ENCODE measurements at places on chromosomes 11 and 22.

DNA sequence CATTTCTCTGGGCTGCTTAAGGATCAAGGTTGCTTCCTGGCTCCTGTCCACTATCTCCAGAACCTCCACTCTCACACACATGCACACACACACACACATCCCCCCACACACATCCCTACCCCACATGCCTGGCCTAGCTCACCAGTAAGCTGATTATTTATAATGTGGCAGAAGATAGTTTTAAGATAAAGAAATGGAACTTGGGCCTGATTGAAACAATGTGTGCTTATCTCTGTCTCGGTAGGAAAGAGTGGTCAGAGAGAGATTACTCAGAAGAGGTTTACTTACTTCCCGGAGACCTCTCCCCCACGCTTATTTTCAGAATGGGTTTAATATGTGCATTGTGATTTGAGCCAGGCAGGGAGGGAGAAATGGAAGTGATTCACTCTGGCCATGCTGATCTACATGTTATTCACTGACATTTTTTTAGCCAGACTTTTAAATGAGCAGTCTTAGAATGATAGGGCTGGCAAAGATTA lies 422.4 kb downstream of the TENM4 start:
- no peaks in the 10 kb centered on the region for H3K36me3 ChIP-seq
- H3K27ac ChIP-seq = no peak overlapping the region
- no peaks in the 10 kb centered on the region for H3K4me1 ChIP-seq
- DNase-seq = no peak
- H3K4me3 ChIP-seq = no peak overlapping the region

DNA sequence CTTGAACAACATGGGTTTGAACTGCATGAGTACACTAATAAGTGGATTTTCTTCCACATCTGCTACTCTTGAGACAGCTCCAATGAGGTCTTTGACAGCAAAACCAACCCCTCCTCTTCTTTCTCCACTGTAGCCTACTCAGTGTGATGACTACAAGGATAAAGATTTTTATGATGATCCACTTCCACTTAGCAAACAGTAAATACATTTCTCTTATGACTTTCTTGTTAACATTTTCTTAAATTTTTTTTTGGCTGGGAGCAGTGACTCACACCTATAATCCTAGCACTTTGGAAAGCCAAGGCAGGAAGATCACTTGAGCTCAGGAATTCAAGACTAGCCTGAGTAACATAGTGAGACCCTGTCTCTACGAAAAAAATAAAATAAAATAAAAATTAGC lies 9.9 kb upstream of the EIF4G2 start:
- no peak for DNase-seq
- no peaks in the 10 kb centered on the region for H3K27me3 ChIP-seq
- H3K4me1 ChIP-seq = no peaks in the 10 kb centered on the region
- no peak overlapping the region for H3K27ac ChIP-seq
- H3K4me3 ChIP-seq = no peak overlapping the region

- no peak overlapping the region for H3K4me3 ChIP-seq
- no peak overlapping the region for H3K27ac ChIP-seq
- H3K27me3 ChIP-seq = no peaks in the 10 kb centered on the region
Observed at GRCh38 chr11:29328961-29329441, 687.8 kb downstream of the KCNA4 start.

- no peak overlapping the region for H3K4me3 ChIP-seq
- H3K36me3 ChIP-seq = peaks cover 18% of the 10 kb centered on the region
- no peak overlapping the region for H3K27ac ChIP-seq
- DNase-seq = no peak
- H3K4me1 ChIP-seq = no peaks in the 10 kb centered on the region
Observed at GRCh38 chr22:48742191-48742555, 1085.5 kb downstream of the BRD1 start.

- no peak overlapping the region for H3K4me3 ChIP-seq
- peaks cover 9% of the 10 kb centered on the region for H3K4me1 ChIP-seq
Observed at GRCh38 chr11:57622263-57622662, 24.8 kb downstream of the SERPING1 start.

DNA sequence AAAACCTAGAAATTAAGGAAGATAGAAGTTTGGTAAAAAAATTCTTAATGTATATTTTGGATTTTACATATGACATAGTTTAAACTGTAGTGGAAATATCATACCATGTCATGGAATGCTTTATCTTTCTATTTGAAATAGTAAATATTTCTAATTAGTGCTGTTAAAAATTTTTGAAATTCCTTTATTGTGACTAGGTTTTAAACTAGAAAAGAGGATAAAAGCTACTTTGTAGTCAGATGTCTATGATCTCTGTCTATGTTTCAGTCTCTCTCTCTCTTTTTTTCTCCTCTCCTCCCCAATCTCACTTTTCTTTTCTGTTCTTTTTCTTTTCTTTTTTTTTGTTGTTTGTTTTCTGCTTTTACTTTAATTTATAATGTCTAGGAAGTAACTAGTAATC lies 226.2 kb downstream of the TMEM135 start:
- no peaks in the 10 kb centered on the region for H3K36me3 ChIP-seq
- no peaks in the 10 kb centered on the region for H3K4me1 ChIP-seq
- no peak overlapping the region for H3K4me3 ChIP-seq
- H3K27me3 ChIP-seq = no peaks in the 10 kb centered on the region
- DNase-seq = no peak

DNA sequence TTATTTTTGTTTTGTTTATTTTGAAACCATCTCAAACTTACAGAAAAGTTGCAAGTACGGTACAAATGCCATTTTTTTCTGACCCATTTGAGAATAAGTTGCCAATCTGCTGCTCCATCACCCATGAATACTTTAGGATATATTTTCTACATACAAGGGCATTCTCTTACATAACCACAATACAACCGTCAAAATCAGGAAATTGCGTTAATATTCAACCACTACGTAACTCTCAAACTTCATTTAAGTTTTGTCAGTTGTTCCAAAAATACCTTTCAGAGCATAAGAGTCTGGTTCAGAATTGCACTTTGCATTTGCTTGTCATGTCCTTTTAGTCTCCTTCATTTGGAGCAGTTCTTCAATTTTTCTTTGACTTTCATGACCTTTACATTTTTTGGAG lies 194.3 kb upstream of the BDNF start:
- no peaks in the 10 kb centered on the region for H3K27me3 ChIP-seq
- no peak overlapping the region for H3K27ac ChIP-seq

GRCh38 chr11:102157219-102157618 lies 47.0 kb downstream of the YAP1 start:
- no peaks in the 10 kb centered on the region for H3K27me3 ChIP-seq
- peaks cover 30% of the 10 kb centered on the region for H3K36me3 ChIP-seq
- peaks cover 64% of the 10 kb centered on the region for H3K4me1 ChIP-seq
- peak overlapping the region; percentile 8 for H3K27ac ChIP-seq
- DNase-seq = peak; percentile 81
- no peak overlapping the region for H3K4me3 ChIP-seq

GRCh38 chr11:24844406-24844805 lies 347.6 kb downstream of the LUZP2 start:
- no peak overlapping the region for H3K27ac ChIP-seq
- no peaks in the 10 kb centered on the region for H3K36me3 ChIP-seq
- no peaks in the 10 kb centered on the region for H3K4me1 ChIP-seq
- H3K4me3 ChIP-seq = no peak overlapping the region
- no peak for DNase-seq
- no peaks in the 10 kb centered on the region for H3K27me3 ChIP-seq

- no peak for DNase-seq
- H3K27ac ChIP-seq = no peak overlapping the region
- no peak overlapping the region for H3K4me3 ChIP-seq
Observed at GRCh38 chr11:33237039-33237597, 20.1 kb upstream of the HIPK3 start.

GRCh38 chr22:21778705-21779363 lies 43.2 kb upstream of the YPEL1 start:
- no peak overlapping the region for H3K4me3 ChIP-seq
- no peak overlapping the region for H3K27ac ChIP-seq
- no peaks in the 10 kb centered on the region for H3K4me1 ChIP-seq
- DNase-seq = no peak
- H3K36me3 ChIP-seq = peaks cover 11% of the 10 kb centered on the region

DNA sequence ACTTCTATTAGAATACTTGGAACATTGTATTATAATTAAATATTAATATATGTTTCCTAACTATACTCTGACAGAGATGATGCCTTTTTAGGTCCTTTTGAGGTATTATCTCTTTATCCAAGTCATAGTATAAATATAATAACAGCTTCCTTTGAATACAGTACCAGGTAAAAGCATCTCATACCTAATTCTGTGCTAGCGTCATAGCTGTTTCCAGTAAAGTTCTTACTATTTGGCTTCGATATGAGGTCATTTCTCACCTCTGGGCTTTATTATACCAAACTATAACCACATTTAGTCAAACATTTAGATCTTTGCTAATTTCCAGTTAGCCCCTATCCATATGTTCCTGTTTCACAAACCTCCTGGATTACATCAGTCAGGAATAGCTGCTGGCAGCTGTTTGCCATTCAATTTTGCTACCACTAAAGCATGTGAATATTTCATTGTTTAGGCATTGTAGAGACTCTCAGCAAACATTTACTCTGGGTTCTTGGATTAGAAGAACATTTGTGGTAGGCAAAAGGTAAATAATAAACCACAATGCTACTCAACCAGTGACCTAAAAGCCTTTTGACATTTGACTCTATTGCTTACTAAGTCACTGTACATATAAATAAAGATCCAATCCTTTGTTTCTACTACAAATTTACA lies 255.1 kb downstream of the TTC28 start:
- no peaks in the 10 kb centered on the region for H3K36me3 ChIP-seq
- peaks cover 32% of the 10 kb centered on the region for H3K4me1 ChIP-seq
- H3K27ac ChIP-seq = no peak overlapping the region
- no peaks in the 10 kb centered on the region for H3K27me3 ChIP-seq

GRCh38 chr22:35995348-35995747 lies 33.3 kb downstream of the RBFOX2 start:
- H3K27me3 ChIP-seq = no peaks in the 10 kb centered on the region
- H3K27ac ChIP-seq = no peak overlapping the region
- H3K4me3 ChIP-seq = no peak overlapping the region
- no peak for DNase-seq

DNA sequence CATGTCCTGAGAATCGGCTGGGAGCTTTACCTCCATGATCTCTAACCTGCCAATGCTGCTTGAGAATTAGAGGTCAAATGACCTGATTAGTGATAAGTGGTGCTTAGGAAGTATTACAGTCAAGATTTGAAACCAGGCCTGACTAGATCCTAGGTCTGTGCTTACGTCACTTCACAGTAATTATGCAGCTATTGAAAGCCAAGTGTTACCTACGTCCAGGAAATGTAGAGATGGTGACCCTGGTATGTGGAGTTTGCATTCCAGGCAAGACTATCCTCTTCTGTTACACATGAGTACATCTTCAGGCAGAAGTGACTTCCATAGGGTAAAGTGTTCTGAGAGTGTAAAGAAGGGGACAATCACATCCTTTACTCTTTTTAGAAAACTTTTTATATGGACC lies 530.4 kb upstream of the TENM4 start:
- no peak overlapping the region for H3K4me3 ChIP-seq
- H3K4me1 ChIP-seq = no peaks in the 10 kb centered on the region
- H3K27ac ChIP-seq = no peak overlapping the region
- H3K36me3 ChIP-seq = no peaks in the 10 kb centered on the region
- DNase-seq = no peak

DNA sequence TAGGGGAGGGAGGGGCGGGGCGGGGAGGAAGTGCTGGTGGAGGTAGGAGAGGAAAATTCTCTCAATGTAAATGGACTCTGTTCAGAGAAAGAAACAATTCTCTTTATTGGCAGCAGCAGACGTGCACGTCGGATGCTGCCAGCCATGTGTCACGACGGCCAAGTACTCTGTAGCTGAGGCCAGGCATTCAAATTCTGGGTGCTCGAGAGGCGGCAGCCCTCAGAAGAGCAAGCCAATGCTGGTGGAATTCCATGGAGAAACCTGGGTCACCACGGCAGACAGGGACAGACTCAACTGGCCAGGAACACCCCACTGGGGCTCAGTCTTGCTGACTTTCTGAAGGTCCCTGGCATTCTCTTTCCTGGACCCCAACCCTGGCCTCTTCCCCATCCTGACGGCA lies 90.8 kb downstream of the ABTB2 start:
- no peak for DNase-seq
- peak overlapping the region; percentile 41 for H3K27ac ChIP-seq
- H3K27me3 ChIP-seq = no peaks in the 10 kb centered on the region
- peaks cover 93% of the 10 kb centered on the region for H3K4me1 ChIP-seq
- H3K36me3 ChIP-seq = peaks cover 4% of the 10 kb centered on the region

GRCh38 chr11:68531129-68531693 lies 70.7 kb downstream of the PPP6R3 start:
- H3K4me1 ChIP-seq = peaks cover 29% of the 10 kb centered on the region
- no peak for DNase-seq
- peak overlapping the region; percentile 73 for H3K27ac ChIP-seq
- H3K36me3 ChIP-seq = peaks cover 2% of the 10 kb centered on the region
- no peaks in the 10 kb centered on the region for H3K27me3 ChIP-seq

DNA sequence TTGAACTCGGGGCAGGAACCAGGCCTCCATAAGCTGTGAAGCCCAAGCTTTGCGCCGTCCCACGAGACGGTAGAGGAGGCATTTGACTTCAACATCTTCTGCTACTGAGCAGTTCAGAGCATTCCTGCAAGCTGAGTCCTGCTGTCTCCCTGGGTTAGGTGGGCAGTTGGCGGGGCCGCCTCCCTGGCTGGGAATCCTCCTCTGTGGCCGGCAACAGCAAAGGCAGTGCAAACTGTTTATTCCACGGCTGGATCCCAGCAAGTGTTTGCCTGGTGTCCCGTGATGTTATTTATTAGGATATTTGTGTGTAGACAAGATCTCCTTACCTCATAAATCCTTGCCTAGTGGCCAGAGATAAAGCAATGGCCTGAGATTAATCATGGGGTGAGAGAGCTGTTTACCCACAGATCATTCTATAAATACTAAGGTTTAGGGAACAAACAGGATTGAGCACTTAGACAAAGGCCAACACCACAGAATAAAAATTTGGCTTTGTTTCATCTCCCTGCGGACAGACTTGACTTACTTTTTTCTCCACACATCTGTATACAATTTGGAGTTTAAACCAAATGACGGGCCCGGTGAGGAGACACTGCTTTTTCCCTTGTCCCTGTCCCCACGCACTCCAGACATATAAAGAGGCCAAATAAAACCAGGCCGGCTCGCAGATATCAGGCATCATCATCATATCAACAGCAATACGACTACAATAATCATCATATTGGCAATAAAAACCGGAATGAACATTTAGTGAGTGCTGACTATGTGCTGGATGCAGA lies 63.4 kb downstream of the NAT10 start:
- H3K4me3 ChIP-seq = no peak overlapping the region
- H3K27me3 ChIP-seq = no peaks in the 10 kb centered on the region
- H3K4me1 ChIP-seq = no peaks in the 10 kb centered on the region
- peaks cover 45% of the 10 kb centered on the region for H3K36me3 ChIP-seq
- no peak overlapping the region for H3K27ac ChIP-seq
- no peak for DNase-seq

GRCh38 chr11:12276831-12277475 lies 100.4 kb upstream of the PARVA start:
- H3K4me1 ChIP-seq = peaks cover 27% of the 10 kb centered on the region
- no peak overlapping the region for H3K27ac ChIP-seq
- H3K36me3 ChIP-seq = no peaks in the 10 kb centered on the region
- no peak overlapping the region for H3K4me3 ChIP-seq
- DNase-seq = no peak

DNA sequence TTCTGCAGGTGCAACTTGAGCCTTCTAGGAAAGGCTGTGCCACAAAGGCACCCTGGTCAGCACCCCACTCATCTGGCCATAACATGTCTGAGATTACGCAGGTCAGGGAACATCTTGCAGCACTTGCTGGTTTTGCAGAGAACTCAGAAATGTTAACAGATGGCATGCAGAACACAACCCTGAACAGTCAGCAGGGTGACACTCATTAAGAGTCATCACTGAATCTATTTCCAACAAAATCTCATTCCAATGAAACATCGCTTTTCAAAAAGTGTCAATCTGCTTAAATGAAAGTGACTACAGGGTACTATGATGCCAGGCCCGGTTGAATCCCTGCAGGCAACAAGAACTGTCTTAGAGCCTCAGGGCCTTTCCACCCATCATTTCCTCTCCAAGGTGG lies 369.8 kb upstream of the CCDC90B start:
- H3K4me1 ChIP-seq = no peaks in the 10 kb centered on the region
- no peak for DNase-seq
- H3K27me3 ChIP-seq = no peaks in the 10 kb centered on the region
- no peaks in the 10 kb centered on the region for H3K36me3 ChIP-seq
